H1 (cell line): ENCODE measurements at places on chromosomes 3 and 15. TPM values are rescaled to one million over a fixed set of nuclear protein-coding genes. Genes with fewer than 3 reads are reported as not detected.

DNA sequence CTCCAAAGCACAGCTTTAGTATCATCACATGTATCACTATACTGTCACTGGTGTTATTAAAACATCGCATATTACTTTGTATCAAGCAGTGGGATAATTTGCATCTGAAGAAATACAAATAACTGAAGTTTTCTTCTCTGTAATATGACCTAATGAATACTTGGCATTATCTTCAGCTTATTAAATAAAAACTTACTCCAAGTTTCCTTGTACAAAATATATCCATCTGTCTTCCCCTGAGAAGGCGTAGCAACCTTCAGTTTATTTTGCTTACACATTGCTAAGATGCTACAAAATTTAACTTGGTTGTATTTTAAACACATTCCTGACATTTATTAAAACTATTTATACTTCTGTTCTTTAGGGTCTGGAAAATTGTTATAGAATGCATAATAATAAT lies 13.7 kb downstream of the FGF7 start:
- DNase-seq, result no peak

Gene PCLAF
- polyA plus RNA-seq, result 39.1 and 124 TPM in 2 replicates

Gene SNX22
- polyA plus RNA-seq, result 4.9 and 7.5 TPM in 2 replicates

GRCh38 chr3:156172536-156172935 lies 52.2 kb downstream of the KCNAB1 start:
- no peak for DNase-seq

GRCh38 chr3:178823591-178824246 lies 247.9 kb downstream of the ZMAT3 start:
- DNase-seq, result no peak
